ENCODE measurements at places on chromosomes 2 and 18.

DNA sequence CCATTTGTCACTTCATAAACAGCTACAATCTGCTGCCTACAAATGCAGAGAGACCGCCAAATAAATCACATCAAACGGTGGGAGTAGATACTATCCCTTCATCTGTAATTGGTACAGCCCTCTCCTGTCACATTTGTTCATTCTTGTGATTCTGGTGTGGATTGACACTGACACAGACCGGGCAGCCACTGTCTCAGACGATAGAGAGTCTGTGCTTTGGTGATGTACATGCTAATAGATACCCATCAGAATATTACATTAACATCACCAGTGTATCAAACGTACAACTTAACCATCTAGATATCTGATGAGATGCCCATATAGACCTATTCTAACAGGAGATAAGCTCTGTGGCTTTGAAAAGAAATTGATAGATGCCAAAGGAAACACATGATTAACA, 419.7 kb upstream of the ZEB2 start:
- no peak for DNase-seq

GRCh38 chr2:237446338-237446665, 32.3 kb upstream of the COL6A3 start:
- DNase-seq = no peak

DNA sequence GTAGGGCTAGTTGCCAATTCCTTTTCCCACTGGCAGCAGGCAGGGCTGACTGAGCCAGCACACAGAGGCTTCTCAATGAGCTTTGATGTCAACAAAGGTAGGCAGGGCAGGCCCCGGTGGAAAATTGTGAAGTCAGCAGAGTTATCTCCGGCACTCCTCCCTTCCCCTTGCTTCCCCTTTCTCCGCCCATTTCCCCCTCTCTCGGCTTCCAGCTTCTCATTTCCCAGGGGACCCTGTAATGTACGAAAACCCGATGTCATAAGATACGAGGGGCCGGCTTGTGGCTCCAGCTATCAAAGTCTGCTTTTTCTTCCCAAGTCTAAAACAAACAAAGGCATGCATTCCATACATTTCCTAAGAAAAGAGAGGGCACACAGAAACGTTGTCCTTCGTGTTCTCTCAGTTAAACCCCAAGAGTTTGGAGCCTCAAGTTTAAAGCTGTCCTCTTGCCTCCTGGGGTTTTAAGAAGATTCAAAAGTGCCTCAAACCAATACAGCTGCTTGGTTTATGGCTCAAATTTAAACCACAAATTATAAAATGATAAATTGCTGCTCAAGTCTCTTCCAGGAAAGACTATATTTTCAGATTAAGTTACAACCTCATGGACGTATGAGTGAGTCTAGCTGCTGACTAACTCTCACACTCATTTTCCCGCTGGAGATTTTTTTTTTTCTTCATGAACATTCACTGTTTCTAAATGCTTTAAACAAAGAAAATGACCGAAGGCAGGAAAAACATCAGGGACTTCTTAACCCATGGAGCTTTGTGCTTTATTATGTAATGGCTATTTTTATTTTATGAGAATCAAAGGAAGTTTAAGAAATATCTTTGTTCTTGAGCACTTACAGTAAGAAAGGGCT, 27.2 kb upstream of the EML4 start:
- DNase-seq = no peak

- no peak for DNase-seq
These were observed 19.4 kb downstream of the RBBP8 start for GRCh38 chr18:22952525-22952924.

- DNase-seq = no peak
These were observed 159.2 kb downstream of the CPS1 start for GRCh38 chr2:210715560-210716082.

DNA sequence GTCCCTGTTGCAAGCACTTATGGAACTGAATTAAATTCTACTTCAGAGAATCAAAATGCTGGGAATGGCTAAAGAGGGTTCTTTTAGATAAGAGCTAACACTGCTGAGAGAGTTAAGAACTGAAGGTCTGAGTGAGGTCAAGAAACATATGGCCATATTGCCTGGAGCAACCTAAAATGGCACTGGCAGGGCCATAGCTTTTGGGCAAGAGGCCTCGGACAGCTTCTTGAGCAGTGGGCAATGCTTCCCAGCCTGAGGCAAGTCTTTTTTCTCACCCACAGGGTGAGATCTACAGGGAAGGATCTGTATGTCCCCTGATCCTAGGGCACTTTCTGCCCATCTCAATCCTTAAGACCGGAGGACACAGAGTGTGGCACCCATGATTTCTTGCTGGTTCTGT, 244.6 kb upstream of the NT5C1B start:
- DNase-seq = no peak

DNA sequence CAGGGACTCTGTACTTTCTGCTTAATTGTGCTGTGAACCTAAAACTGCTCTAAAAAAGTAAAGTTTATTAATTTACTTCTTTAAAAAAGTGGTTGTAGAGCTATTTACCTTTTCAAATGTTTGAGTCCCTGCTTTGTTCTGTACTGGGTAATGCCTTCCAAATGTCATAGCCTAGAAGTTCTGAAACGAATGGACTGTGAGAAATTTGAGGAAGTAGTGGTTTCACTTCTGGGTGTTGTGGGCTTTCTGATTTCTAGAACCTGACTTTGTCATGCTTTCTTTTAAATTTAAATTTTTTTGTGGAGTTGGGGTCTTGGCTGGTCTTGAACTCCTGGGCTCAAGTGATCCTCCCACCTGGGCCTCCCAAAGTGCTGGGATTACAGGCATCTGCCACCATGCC, 44.6 kb downstream of the SMAD4 start:
- no peak for DNase-seq

GRCh38 chr2:232900811-232901735, 31.0 kb downstream of the SNORC start:
- DNase-seq = no peak

DNA sequence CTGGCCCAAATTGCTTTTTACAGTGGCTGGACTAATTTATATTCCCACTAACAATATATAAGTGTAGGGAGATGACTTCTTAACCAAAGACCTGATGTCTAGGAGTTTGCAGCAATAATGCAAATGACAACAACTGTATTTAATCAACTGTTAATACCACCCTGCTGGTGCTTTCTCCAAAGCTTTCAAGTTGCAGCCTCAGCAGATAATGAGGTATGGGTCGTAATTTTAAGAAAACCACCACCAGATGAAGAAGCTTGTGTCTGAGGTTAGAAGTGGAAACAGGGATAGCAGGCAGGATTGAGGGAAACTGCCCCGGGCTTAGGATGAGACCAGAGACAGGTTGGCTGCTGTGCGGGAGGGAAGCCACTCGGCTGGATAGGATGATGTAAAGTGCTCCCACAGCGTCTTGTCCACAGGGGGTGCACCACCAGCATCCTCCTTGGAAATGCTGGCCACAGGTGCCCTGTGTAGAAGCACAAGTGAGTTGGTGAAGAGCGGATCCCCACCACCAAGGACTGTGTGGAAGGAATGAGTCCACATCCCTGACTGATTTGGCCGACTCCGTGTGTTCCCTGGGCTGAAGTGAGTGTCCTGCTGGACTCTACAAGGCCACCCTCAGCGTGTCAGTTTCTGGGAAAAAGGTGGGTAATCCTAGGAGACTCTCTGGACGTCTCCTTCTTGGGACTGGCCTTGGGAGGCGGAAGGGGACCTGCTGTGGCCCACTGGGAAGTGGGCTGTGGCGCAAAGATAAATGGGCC, 76.1 kb upstream of the SMAD2 start:
- no peak for DNase-seq

GRCh38 chr2:202361108-202361507, 15.0 kb upstream of the BMPR2 start:
- no peak for DNase-seq

DNA sequence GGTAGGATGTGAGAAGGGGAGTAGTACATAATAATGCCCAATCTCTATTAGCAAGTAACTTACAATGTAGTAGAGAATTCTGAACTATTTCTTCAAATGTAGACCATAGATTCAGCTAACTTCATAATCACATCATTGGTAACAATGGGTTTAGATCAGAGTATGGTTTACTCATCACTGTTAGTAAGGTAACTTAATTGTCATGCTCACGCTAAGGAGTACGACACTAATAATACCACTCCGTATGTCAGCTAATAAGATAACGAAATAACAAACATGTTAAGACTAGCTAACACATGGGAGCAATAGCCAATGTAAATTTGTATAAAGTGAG, 56.4 kb upstream of the CCDC141 start:
- DNase-seq = no peak

DNA sequence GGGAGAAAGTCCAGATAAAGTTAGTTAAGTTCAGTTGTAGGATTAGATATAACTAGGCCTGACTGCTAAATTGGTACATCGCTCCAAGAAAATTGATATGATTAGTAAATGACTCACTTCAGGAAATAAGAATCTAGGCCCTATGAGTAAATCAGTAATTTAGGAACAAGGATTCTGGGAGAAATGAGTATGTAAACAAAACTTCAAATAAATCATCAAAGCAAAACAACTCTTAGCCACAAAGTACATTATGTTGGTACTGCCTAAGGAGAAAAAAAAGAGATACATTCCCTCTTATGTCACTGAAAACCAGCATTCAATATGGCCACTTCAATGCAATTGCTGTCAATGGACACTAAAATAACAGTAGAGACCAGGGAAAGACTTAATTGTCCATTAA, 529.1 kb downstream of the ZNF804A start:
- DNase-seq = no peak

GRCh38 chr2:232809349-232810124, 33.2 kb upstream of the KCNJ13 start:
- DNase-seq = no peak

- DNase-seq = no peak
These were observed 222.6 kb downstream of the ANAPC1 start for GRCh38 chr2:111661286-111661940.

- DNase-seq = no peak
These were observed 7.4 kb downstream of the KLHL30 start for GRCh38 chr2:238145851-238146250.

GRCh38 chr2:120844070-120844738, 108.5 kb downstream of the GLI2 start:
- no peak for DNase-seq

DNA sequence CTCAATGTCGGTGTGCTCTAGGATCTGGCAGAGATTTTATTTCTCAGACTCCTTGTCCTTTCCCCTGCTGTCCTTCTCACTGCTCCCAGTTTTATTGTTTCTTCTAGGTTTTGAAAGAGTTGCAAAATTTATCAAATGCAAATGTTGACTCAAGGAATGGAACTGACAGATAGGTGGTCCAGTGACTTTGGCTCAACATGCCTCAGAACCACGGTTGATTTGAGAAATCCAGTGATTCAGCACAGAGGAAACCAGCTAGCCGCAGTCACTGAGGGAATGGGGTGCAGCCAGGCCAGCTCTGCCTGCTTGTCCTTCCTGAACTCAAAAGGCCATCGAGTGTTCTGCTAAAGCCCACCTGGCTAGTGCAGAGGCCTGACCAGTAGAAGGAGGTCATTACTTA, 125.7 kb upstream of the LYPD6 start:
- DNase-seq = no peak

GRCh38 chr18:12744103-12744502, 41.3 kb downstream of the PSMG2 start:
- no peak for DNase-seq

GRCh38 chr2:86410581-86410980, 30.6 kb upstream of the KDM3A start:
- DNase-seq = no peak

DNA sequence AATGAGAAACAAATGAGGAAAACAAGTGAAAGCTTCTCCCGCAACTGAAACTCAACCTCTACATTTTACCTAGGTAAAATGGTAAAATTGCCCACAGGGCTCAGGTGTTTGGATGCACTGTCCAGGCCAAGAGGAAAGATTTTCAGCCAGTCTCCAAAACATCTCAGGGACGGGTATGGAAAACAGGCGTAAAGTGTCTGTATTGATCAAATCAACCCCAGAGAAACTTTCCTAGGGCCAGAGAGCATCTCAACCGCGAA, 361 bp upstream of the HAT1 start:
- no peak for DNase-seq

- no peak for DNase-seq
These were observed 836.5 kb upstream of the ID2 start for GRCh38 chr2:7845332-7845731.

- no peak for DNase-seq
These were observed 87.6 kb downstream of the HS1BP3 start for GRCh38 chr2:20563251-20563650.

GRCh38 chr2:28958689-28959088, 22.4 kb upstream of the TOGARAM2 start:
- no peak for DNase-seq

DNA sequence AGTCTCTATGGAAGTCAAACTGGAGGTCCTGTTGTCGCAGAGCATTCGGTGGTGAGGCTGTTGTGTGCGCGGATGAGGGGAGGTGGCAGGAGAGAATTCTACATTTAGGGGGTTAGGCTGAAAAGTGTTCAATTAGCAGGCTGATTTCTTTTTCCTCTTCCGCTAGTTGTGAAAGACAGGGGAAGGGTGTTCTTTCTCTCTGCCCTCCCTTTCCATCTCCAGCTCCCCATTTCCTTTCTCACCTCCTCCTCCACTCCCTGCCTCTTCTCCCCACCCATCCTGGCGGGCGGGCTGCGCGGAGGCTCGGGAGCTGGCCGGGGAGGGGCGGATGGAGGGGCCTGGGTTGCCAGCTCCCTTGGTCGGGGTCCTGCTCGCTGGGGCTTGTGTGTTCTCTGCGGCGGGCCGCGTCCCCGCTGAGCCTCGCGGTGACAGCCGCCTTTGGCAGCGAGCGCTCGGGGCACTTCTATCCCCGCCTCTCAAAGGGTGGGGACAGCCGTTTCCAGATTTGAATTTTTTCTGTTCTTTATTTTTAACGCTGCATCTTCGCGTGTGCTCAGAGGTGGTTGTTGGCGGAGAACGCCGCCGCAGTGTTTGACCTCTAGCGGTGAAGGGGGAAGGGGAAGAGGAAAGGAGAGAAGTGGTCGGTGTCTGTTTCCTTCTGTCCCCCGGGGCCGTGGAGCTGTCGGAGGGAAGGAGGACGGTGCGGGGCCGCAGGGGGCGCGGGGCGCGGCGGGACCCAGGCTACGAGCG, 3.6 kb downstream of the SOX11 start:
- DNase-seq = no peak

- no peak for DNase-seq
These were observed 1.6 kb upstream of the CXXC1 start for GRCh38 chr18:50289108-50289443.

- no peak for DNase-seq
These were observed 79.7 kb downstream of the COLEC12 start for GRCh38 chr18:420661-421246.

DNA sequence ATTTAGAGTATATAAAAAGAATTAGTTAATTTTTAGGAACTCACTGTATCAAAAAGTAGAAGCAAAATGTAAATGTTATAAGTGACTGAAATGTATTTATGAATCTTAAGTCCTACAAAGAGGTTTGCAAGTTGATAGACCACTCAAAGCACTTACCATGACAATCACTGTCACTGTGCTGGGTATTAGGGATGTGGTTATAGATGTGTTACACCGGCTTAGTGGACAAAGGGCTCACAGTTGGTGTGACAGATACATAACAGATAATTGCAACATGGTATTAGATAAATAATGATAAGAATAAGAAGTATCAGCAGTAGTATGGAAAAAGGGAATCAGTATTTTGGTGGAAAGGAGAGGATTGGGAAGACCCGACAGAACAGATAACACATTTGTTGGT, 21.6 kb downstream of the AGFG1 start:
- no peak for DNase-seq
